ENCODE measurements at places on chromosomes 11 and 22. TPM values are rescaled to one million over a fixed set of nuclear protein-coding genes. Genes with fewer than 3 reads are reported as not detected.

The FLRT1 gene
- 0.05 TPM for polyA plus RNA-seq

The WBP2NL gene
- polyA plus RNA-seq = not detected

The LRRC4C gene
- polyA plus RNA-seq = 0.04 TPM

The TMEM132A gene
- polyA plus RNA-seq = 3.7 TPM
